ENCODE measurements at places on chromosomes 6 and 20. TPM values are rescaled to one million over a fixed set of nuclear protein-coding genes. Genes with fewer than 3 reads are reported as not detected.

Gene PRELID3B
- 44.0 TPM for total RNA-seq

Gene LYRM2
- 18.1 TPM for total RNA-seq

Gene EYA2
- total RNA-seq, result not detected

DNA sequence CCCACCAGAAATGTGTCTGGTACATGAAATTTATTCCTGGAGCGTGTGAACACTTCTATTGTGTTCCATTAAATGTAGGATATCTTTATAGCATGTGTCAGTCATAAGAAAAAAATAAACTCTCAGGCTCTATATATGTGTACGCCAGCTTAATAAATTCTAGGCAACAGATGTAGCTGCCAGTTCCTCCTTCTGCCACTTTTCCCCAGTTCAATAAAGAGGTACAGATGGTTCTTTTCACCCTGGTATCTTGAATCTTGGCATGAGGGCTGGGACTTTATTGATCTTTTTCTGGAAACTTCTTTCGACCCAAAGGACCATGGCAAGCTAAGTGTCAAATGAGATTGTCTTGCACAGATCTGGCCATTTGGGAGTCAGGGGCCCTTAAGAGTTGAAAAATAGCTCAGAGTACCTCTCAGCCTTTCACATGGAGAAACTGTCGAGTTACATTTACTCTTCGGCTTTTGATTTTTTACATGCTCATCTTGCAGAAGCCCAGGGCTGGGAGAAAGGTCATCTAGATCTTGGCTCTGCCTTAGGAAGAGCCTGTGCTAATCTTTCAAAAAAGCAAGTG is 240.9 kb downstream of the DOK5 start:
- no peak for DNase-seq

DNA sequence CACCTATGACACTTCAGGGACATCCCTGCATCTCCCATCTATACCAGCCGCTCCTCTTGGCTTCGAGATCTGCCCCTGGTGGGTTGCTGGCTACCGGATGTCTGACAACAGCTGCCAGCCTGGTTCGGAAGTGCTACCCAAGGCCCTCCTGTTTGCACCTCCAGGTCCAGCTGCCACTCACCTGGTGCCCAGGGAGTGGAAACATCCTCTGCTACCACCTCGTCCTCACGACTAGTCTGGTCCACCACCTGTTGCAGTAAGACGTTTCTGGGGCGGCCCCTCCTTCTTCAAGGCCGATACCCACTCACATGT is 8.3 kb upstream of the PCMTD2 start:
- no peak for DNase-seq

DNA sequence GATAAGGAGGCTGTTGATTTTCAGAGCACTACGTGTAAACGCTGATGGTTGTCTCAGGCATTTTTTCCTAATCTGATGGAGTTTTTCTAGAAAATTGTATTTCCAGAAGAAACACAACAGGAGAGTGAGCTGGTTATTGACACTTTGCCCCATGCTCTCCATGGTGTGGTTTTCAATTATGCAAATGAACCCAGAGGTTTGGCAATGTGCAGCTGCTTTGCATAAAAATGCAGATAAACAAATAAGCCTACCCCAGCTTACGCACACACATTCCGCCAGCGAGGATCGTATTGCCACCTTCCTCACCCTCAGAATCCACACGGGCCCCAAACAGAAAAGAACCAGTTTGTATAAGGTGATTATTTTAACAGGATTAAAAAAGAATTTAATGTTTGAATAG is 45.1 kb upstream of the FRMD1 start:
- DNase-seq, result no peak

GRCh38 chr6:113982055-113982550 is 11.2 kb upstream of the HDAC2 start:
- DNase-seq, result no peak

GRCh38 chr6:3402310-3403237 is 54.3 kb downstream of the SLC22A23 start:
- no peak for DNase-seq

GRCh38 chr6:912871-913835 is 220.2 kb upstream of the EXOC2 start:
- DNase-seq, result no peak

DNA sequence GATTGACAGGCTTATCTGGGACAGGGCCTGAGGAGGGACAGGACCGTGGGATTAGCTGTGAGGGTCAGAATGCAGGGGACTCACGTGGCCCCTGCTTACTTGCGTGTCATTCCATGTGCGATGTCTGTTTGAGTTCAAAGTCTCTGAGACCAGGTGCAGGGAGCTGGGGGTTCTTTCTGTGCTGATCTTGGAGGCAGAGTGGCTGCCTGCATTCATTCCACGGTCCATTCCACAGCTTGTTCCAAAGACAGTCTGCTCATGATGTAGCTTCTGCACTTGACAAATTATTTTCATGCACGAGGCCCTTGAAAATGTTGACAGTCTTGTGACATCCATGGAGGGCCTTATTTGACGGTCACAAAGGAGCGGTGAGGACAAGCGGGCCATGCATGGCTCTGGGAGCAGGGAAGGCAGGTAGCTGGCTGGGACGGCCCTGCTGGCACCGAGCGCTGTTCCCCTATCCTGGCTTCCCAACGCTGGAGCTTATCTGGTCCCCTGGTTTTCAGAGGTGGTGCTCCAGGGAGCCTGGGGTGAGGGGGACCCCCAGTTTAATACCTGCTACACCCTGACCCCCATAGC is 156.3 kb upstream of the RNF24 start:
- no peak for DNase-seq

DNA sequence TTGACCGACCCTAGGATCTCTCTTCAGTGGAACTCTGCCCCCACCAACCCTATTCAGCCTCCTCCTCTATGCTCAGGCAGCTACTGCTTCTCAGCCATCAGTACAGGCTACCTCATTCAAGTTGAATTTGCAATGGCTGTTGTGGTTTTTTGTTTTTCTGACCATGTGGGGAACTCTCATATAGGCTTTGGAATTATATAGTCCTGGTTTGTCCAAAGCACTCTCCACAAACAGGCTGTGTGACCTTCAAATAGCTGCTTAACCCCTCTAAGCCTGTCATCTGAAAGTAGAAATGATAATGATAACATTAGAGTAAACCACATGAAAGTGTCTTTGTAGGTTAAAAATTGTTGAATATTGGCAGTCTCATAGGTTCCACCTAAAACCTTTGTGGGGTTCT is 80.3 kb downstream of the UNC5CL start:
- no peak for DNase-seq

DNA sequence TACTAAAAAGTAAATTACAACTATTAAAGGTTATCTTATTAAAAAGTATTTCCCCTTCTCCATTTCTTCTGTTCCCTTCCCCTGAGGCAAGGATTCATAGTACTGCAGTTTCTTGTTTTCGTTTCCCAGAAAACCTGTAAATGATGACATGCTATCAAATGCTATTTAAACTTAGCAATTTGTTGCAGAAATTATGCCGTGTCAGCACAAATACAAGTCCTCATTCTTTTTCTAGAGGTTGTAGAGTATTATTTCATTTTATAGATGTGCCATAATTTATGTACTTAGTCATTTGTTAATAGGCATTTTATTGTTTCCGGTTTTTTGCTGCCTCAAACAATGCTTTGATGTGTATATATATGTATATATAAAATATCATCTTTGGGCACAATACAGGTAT is 268.4 kb downstream of the PLCB1 start:
- DNase-seq, result no peak

DNA sequence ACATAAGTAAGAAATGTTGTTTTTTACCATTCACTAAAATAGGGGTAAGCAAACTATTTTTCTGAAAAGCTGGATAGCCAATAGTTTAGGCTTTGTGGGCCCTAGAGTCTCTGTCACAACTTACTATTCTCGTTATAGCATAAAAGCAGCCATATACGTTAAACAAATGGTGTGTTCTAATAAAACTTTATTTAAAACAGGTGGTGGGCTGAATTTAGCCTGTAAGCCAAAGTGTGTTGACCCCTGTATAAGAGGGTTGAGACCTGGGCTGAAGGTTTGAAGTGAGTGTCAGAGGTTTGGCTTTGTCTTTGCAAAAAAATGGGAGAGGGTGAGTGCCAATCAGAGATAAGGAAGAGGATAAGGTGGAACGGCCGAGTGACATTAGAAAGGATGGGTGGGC is 197.2 kb downstream of the RNF144B start:
- DNase-seq, result no peak

DNA sequence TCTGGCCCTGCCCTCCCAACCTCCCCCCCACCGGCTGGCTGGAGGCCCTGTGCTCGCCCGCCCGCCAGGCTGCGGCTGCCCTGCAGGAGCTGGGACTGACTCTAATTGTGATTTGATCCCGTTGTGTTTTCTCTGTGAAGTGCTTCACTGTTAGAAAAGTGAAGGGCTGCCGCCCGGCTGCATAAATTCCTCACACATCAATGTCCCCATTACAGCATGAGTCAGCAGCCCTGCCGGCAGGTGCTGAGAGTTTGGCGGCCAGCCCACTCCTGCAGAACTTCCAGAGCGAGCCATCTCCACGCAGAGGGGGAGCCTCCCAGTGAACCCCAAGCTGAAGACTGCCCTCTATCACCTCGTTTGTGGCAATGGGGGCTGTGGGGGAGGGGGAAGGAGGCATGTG is 137.9 kb downstream of the DLL1 start:
- DNase-seq, result no peak

DNA sequence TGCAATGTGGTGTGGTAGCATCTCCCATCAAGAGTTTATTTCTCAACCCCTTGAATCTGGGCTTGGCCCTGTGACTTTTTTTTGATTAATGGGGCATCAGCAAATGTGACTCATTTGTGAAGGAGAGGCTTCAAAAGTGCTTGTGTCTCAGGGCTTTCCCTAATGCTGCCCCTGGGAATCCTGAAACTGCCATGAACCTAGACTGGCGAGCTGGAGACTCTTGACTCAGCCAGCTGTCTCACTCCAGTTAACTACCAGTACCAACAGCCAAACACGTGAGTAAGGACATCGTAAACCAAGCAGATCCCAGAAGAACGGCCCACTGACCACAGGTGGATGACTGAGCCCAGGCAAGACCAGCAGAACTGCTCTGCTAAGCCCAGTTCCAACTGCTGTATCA is 72.8 kb upstream of the ADTRP start:
- DNase-seq, result no peak

Measured in naive thymus-derived CD4-positive, alpha-beta T cell (primary cell).